AG04449 (cell line): ENCODE measurements at places on chromosomes 7 and 10.

- no peak for DNase-seq
Observed at GRCh38 chr10:88080213-88080612, 216.8 kb downstream of the PTEN start.

GRCh38 chr7:142478479-142479220 is 220.8 kb upstream of the PRSS58 start:
- no peak for DNase-seq

DNA sequence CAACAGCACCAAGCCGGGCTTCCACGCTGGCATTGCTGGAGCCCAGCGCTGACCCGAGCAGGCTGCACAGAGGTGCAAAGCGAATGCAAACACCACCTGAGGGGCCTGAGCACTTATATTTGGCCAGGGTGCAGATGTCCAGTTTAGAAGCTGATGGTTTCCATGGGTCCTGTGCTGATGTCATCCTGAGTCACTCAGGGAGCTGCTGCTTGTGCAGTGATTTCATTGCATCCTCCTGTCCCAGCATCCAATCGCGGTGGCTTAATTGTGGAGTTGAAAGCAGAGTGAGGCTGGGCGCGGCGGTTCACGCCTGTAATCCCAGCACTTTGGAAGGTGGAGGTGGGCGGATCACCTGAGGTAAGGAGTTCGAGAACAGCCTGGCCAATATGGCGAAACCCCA is 410.2 kb upstream of the KLF6 start:
- DNase-seq: no peak

GRCh38 chr10:49518982-49519578 is 19.8 kb downstream of the ERCC6 start:
- no peak for DNase-seq

- no peak for DNase-seq
Observed at GRCh38 chr10:109838592-109839244, 84.6 kb downstream of the XPNPEP1 start.

- DNase-seq: no peak
Observed at GRCh38 chr10:11823989-11824346, 812 bp downstream of the PROSER2 start.

DNA sequence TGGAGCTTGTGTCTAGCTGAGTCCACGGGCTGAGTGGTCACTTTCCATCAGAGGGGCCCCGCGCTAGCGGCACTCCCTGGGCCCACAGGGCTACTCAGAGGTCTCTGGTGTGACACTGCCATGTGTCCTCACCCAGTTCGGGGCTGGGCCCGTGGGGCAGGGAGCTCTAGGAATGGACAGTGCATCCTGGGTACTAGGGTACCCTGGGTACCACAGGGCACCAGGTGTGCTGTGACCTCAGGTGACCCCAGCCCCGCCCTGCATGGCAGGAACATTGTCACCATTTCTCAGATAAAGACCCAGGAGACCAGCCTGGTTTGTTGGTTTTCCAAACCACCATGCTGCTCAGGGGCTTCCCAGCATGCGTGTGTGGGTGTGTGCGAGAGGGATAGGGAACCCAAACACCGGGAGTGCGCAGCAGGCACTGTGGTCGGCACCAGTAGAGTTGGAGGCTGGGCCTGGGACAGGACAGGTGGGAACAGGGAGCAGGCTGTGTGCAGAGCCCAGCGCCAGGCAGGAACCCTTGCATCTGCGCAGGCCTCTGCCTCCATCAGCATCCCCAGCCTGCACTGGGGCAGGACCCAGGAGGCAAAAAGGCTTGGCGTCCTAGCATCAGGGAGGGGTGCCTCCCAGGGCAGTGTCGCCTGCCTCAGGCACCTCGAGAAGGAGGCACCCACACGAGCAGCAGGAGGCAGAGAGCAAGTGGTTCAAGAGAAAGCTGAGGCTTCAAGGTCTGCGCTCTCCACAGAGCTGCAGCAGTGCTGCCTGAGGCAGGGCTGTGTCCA is 19.4 kb upstream of the CSGALNACT2 start:
- no peak for DNase-seq

DNA sequence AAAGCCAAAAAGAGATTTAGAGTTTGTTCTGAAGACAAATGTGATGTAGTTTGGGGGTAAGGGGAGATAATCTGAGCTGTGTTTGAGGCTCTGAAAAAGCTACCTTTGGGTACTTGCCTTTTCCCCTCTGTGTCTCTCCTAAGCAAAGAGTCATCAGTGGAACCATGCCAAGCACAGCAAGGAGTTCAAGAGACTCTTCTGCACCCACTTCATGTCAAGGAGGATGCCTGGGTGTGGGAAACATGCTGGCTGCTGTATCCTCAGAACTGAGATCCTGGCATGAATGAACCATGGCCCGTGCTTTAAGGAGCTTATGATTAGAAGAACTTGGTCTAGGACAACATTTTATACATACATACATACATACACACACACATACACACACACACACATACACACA is 142.9 kb downstream of the NOC3L start:
- no peak for DNase-seq

DNA sequence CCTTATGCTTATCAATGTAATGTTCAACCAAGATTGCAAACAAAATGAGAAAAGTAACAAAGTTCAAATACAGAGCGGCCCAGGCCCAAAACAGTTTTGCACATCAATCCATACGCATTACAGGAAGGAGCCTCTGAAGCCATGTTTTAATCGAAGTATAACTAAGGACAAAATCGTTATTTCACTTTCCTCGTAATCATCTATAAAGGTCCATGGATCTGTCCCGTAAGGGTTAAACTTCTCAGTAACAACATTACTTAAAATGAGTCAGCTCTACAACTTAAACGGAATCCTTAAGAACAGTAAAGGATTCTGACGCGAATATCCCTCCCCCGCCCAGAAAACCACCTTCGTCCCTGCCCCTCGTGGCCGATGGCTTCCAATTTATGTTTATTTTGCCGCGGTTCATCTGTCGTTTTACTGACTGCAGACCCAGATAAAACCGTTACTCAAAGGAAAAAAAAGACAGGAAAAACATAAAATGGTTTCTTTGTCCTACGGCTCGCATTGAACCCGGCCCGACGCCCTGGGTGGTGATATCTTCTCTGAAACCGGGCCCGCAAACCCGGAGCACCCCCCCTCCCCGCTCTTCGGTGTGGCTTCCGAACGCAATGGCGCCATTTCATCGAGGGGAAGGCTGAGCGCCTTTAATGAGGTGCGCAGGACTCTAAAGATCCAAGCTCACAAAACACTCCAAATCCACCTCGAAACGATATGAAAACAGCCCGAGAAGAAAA is 1.1 kb downstream of the HNRNPA2B1 start:
- DNase-seq: no peak

- no peak for DNase-seq
Observed at GRCh38 chr7:12350971-12351370, 52.7 kb downstream of the VWDE start.

DNA sequence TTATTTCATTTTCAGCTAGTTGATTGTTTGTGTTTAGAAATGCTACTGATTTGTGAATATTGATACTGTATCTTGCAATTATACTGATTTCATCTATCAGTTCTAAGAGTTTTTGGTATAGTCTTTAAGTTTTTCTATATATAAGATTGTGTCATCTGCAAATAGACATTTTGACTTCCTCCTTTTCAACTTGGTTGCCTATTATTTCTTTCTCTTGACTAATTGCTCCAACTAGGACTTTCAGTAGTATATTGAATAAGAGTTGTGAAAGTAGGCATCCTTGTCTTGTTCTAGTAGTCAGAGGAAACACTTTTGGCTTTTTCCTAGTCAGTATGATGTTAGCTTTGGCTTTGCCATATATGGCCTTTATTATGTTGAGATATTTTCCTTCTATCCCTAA is 20.4 kb downstream of the PHTF2 start:
- DNase-seq: no peak

- DNase-seq: peak; percentile 42
Observed at GRCh38 chr10:4847561-4848355, 21.8 kb downstream of the AKR1E2 start.

DNA sequence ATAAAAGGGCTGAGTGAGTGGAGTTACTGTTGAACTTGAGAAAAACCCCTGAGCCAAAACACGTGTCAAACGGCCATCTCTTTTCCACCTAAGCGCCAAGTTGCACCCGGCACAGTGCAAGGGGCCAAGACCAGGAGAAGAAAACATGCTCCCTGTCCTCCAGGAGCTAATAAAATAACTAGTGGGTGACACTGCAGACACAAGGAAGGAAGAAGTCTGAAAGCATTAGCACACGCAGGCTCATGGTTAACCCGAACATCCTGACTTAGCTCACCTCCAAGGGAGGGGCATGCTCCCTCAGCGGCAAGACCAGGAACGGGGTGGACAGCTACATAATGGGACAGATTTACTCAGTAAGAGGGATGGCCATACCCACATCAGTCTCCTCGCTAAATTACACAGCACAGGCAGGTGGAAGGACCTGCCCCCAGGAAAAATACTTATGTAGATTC is 65.0 kb downstream of the PIP4K2A start:
- no peak for DNase-seq

- DNase-seq: no peak
Observed at GRCh38 chr10:58322072-58322834, 12.6 kb upstream of the UBE2D1 start.

DNA sequence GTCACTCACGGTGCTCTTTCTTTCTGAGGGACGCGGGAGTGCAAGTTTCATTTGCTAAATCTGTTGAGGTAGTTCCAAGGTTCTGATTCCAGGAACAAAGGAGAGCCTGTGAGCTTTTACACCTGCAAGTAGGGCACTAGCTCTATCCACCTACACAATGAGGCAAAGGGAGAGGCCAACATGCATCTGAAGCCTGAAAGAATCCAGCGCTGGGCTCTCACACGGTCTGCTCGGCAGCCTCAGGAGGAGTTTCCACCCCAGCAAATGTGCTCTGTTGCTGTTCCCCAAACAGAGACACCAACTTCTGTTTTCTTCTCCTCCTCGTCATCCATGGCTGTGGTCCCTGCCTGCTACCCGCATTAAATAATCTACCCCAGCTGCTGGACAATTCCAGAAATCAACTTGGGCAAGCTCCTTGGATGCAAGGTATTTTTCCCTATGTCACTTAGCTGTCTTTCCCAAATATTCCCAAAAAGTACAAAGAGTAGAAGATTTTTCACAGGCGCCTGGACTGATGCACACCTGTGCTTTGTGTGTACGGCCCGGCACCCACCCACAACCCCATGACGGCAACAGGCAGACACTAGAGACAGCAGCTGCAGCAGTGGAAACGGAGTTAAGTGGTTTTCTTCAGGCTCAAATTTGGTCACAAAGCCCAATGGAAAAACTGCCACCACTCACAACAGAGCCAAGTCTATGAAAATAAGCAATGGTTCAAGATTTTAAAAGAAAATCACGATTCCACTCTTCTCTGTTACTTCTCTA is 176.8 kb downstream of the ZMYND11 start:
- no peak for DNase-seq

DNA sequence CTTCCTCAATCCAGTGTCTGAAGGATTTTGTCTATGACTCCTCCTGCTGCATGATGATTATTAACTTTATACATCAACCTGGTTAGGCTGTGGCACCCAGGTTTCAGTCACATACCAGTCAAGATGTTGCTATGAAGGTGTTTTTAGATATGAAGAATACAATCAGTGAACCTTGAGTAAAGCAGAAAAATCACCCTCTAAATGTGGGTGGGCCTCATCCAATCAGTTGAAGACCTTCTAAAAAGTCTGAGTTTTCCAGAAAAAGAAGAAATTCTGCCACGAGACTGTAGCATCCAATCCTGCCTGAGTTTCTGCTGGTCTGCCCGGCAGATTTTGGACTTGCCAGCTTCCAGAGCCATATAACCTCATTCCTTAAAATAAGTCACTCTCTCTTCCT is 126.1 kb upstream of the FRMD4A start:
- DNase-seq: no peak

DNA sequence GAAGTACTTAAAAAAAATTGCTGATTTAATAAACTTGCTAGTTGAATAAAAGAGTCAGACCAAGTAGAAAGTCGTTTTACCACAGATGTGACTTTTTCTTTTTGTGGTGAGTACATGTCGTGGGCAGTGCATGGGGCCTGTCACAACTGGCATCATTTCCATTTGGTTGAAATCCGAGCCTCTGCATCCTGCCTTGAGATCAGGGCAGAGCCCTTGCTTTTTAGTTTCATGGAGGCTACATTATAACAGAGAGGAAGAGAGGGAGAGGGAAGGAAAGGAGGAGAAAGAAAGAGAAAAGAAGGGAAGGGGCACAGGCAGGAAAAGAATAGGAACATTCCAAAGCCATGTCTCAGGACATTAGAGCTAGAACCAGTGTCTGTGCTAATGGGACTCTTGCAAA is 20.4 kb upstream of the INSYN2A start:
- no peak for DNase-seq

DNA sequence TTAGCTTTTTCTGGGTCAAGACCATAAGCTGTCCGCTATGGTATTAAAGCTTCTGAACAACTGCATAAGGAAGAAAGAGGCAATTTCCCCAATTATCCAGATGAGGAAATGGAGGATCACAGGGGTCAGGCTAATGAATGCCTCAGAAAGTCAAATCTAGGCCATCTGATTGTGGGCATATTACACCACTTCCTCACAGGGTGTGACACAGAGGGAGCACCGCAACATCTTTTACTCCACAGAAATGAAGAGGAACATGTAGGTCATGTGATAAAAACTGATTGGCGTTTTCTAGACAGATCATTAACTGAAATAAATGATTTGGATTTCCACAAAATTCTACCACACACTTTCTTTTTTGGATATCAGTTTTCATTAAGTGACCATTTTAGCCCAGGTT is 384.4 kb downstream of the PARD3 start:
- DNase-seq: no peak

GRCh38 chr7:43602256-43602655 is 19.3 kb downstream of the STK17A start:
- DNase-seq: no peak

- no peak for DNase-seq
Observed at GRCh38 chr7:147245274-147245673, 1128.7 kb downstream of the CNTNAP2 start.

GRCh38 chr10:97217299-97217698 is 31.5 kb upstream of the SLIT1 start:
- no peak for DNase-seq

DNA sequence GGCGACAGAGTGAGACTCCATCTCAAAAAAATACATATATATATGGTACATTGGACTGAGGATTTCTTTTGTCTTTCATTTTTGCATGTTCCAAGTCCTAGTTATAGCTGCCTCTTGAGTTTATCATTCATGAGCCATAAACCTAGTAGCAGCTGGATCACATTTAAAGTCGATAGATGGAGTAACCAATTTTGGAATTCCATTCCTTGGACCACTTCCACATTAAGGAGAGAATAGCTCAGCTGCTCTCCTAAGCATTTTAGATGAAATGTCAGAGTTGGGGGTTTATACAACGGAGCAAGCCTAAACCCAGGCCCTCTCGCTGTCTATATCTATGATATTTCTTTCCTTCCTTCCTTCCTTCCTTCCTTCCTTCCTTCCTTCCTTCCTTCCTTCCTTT is 141.2 kb downstream of the LYZL1 start:
- no peak for DNase-seq

- no peak for DNase-seq
Observed at GRCh38 chr7:115013886-115014285, 92.0 kb downstream of the MDFIC start.
